ENCODE measurements at places on chromosomes 16 and 17.

DNA sequence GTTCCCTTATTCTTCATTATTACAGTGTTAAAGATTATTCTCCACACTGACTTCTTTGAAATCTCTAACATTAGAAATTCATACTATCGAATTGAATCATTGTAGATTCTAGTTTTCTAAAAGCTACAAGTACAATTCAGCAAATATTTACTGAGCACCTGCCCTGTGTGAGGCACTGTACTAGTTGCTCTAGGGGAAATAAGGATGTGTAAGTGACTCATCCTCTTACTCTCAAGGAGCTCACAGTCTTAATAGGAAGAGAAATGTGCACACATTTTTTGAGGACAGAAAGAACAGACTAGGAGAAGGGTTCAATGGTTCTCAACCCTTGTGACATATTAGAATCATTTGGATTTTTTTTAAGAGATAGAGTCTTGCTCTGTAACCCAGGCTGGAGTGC lies 7.7 kb upstream of the SLFN12L start:
- no peak overlapping the region for H3K4me3 ChIP-seq
- DNase-seq: no peak
- peaks cover 12% of the 10 kb centered on the region for H3K4me1 ChIP-seq
- H3K27ac ChIP-seq: no peak overlapping the region

GRCh38 chr17:72233986-72234385 lies 113.2 kb downstream of the SOX9 start:
- H3K36me3 ChIP-seq: no peaks in the 10 kb centered on the region
- peaks cover 36% of the 10 kb centered on the region for H3K27me3 ChIP-seq
- H3K4me3 ChIP-seq: no peak overlapping the region
- no peaks in the 10 kb centered on the region for H3K4me1 ChIP-seq

- H3K4me1 ChIP-seq: no peaks in the 10 kb centered on the region
- no peak for DNase-seq
- H3K27me3 ChIP-seq: no peaks in the 10 kb centered on the region
- H3K36me3 ChIP-seq: no peaks in the 10 kb centered on the region
These were observed 48.8 kb upstream of the SIAH1 start for GRCh38 chr16:48433850-48434530.

DNA sequence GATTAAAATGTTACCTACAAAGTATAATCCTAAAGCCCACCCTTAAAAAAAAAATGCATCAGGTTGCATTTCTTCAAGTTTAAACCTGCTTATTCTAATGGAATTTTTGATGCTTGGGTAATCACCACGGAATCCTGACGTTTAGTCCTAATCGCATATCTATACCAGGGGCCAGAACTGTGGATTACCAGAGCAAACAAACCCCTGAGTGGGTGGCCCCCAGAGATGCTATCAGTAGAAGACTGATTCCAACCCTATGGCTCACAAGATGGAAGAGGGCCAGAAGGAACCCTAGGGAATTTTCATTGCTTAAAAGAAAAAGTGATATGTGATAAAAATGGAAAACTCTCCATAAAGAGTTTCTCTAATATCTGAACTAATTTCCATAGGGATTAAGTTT lies 152.2 kb upstream of the NOG start:
- no peak for DNase-seq
- no peaks in the 10 kb centered on the region for H3K36me3 ChIP-seq
- no peak overlapping the region for H3K4me3 ChIP-seq
- peaks cover 3% of the 10 kb centered on the region for H3K27me3 ChIP-seq
- H3K27ac ChIP-seq: no peak overlapping the region

DNA sequence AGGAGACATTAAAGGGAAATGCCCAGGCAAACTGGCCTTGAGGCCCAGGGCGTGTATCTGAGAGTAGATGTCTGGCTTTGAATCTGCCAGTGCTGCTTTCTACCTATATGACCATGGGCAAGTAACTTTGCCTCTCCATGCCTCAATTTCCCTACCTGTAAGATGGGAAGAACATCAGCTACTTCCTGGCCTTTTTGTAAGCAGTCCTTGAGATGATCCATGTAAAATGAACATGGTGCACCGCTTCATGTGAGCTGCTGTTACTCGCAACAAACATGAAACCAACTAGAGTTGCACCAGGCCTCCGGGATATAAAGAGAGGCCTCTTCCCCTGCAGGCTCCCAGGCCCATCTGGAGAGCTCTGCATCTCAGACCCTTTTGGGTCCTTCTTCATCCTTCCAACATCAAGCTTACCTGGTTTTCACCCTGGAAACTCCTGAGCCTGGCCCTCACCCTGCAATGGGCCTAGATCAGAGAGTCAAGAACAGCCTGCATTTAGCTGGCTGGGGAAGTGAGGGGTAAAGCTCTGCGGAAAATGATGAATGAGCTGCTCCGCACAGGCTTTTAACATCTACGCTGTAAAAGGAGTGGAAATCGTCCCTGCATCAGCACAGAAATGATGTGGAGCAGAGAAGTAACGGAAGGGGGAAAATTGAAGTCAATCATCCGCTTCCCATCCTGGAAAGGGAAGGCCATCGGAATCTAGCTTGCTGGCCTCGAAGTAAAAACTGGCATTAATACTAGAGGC lies 2.3 kb upstream of the MYH11 start:
- DNase-seq: no peak
- H3K36me3 ChIP-seq: no peaks in the 10 kb centered on the region
- peaks cover 17% of the 10 kb centered on the region for H3K4me1 ChIP-seq
- peaks cover 47% of the 10 kb centered on the region for H3K27me3 ChIP-seq
- peak overlapping the region; percentile 66 for H3K27ac ChIP-seq
- H3K4me3 ChIP-seq: no peak overlapping the region

- no peak for DNase-seq
- no peaks in the 10 kb centered on the region for H3K27me3 ChIP-seq
- no peaks in the 10 kb centered on the region for H3K36me3 ChIP-seq
- no peak overlapping the region for H3K27ac ChIP-seq
These were observed 237.1 kb downstream of the PARN start for GRCh38 chr16:14392960-14393359.

- no peaks in the 10 kb centered on the region for H3K27me3 ChIP-seq
- no peak for DNase-seq
- no peak overlapping the region for H3K27ac ChIP-seq
- H3K36me3 ChIP-seq: peaks cover 39% of the 10 kb centered on the region
- peaks cover 36% of the 10 kb centered on the region for H3K4me1 ChIP-seq
These were observed 344.5 kb downstream of the SEC14L1 start for GRCh38 chr17:77485089-77485833.

- peaks cover 38% of the 10 kb centered on the region for H3K36me3 ChIP-seq
- H3K27ac ChIP-seq: no peak overlapping the region
- H3K4me3 ChIP-seq: no peak overlapping the region
- DNase-seq: no peak
- peaks cover 38% of the 10 kb centered on the region for H3K4me1 ChIP-seq
These were observed 83.8 kb downstream of the ABCC1 start for GRCh38 chr16:16033208-16033717.

- no peaks in the 10 kb centered on the region for H3K36me3 ChIP-seq
- DNase-seq: no peak
- peaks cover 18% of the 10 kb centered on the region for H3K27me3 ChIP-seq
- peak overlapping the region; percentile 38 for H3K27ac ChIP-seq
- peak overlapping the region; percentile 11 for H3K4me3 ChIP-seq
- peaks cover 16% of the 10 kb centered on the region for H3K4me1 ChIP-seq
These were observed 7.6 kb downstream of the PITPNM3 start for GRCh38 chr17:6548578-6549330.

DNA sequence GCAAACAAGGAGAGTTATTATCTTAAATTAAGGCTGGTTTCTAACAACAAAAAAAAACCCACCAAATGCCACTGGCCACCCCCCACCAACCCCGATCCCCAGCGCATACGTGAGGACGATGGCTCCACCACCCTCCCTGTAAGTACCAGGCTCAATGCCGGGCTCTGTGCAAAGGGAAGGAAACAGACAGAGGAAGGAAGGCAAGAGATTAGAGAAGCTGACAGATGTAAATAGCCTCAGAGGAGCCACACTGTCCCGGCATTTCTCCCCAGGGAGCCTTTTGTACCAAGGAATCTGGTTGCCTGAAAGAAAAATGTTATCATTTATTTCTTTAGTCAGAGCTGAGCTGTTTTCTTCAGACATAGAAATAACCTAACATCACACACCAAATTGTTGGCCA lies 13.1 kb downstream of the SOST start:
- peak overlapping the region; percentile 21 for H3K27ac ChIP-seq
- DNase-seq: no peak
- no peak overlapping the region for H3K4me3 ChIP-seq
- H3K36me3 ChIP-seq: no peaks in the 10 kb centered on the region
- no peaks in the 10 kb centered on the region for H3K27me3 ChIP-seq

DNA sequence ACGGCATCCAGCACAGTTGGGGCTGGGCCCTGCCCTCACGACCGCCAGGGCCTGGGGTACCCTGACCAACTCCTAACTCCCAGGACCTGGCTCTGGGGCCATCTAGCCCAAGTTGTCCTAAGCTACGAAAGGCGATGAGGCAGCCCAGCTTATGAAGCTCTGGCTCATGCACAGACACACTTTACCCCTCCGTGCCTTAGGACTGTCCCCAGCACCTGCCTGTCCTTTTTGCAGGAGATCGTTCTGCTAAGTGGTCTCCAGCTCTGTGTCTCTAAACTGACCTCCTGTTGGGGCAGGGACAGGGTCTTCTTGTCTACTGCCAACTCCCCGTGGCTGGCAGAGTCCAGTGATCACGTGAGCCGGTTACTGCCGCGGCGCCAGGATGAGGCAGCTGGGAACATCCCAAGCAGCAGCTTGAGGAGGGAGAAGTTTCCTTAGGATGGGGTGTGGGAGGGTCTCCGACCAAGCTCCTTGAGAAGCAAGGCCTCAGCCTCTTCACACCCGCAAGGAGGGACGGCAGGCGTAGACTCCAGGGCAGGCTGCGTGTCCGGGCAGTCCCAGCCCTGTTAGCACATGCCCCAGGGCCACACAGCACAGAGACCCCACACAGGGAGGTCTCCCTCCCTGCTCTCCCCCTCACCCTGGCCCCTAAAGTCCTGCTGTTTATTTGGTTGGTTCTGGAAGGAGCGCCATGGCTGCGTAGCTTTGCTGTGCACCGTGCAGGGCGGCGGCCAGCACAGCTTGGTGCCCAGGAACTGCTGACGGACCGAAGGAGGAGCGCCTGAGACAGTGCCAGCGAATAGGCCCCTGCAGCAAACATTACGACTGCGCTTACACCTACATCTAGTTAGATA lies 16.4 kb upstream of the METRNL start:
- H3K4me1 ChIP-seq: peaks cover 13% of the 10 kb centered on the region
- H3K27ac ChIP-seq: no peak overlapping the region
- no peak overlapping the region for H3K4me3 ChIP-seq
- DNase-seq: no peak
- no peaks in the 10 kb centered on the region for H3K27me3 ChIP-seq

- no peaks in the 10 kb centered on the region for H3K27me3 ChIP-seq
- peak overlapping the region; percentile 70 for H3K27ac ChIP-seq
- no peaks in the 10 kb centered on the region for H3K36me3 ChIP-seq
- no peak for DNase-seq
- H3K4me1 ChIP-seq: peaks cover 37% of the 10 kb centered on the region
These were observed 717.2 kb downstream of the WWOX start for GRCh38 chr16:78816499-78817195.

- H3K4me1 ChIP-seq: peaks cover 48% of the 10 kb centered on the region
- no peaks in the 10 kb centered on the region for H3K36me3 ChIP-seq
- peak overlapping the region; percentile 61 for H3K4me3 ChIP-seq
- H3K27me3 ChIP-seq: peaks cover 25% of the 10 kb centered on the region
- no peak for DNase-seq
These were observed 810 bp downstream of the NHLRC4 start for GRCh38 chr16:567373-568256.

DNA sequence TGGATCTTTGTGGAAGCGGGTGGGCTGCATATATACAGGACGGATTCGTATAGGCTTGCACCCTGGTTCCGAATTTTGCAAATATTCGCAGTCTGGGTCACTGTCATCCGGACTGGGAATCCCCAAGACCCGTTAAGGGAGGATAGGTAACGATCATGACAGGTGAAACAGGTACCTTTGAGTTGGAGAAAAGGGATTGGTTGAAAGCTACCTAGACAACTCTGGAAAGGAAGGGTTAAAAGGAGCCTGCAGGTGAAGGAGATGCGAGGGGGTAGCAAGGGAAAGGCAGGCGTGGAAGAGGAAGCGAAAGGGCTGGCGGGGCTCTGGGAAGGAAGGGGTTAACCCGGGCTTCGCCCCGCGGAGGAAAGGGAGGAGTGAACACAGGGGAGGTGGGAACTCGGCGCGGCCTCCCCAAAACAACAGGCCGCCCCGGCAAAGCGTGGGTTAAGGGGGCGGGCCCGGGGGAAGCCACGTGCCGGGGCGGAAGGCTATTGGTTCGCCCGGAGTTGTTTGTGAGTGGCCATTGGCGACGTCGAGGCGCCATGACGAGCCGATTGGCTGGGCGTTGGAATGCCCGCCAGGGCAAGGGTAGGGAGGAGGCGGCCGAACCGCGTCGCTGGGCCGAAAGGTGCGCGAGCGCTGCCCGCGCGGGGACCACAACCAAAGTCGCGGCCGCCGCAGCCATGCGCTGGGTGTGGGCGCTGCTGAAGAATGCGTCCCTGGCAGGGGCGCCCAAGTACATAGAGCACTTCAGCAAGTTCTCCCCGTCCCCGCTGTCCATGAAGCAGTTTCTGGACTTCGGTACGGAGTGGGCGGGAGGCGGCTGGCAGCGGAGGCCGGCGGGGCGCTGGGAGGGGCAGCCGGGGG lies at the start of gene PDK2:
Gene PDK2 (plus strand): TSS at position 599 of the 867 bp plus-strand sequence. CDS start 85 bp downstream, at position 684.
- H3K27ac ChIP-seq: peak within 1 kb of the TSS; percentile 97
- DNase-seq: peak; percentile 97
- no peaks in the 10 kb centered on the region for H3K27me3 ChIP-seq
- peak within 1 kb of the TSS; percentile 99 for H3K4me3 ChIP-seq
- peaks cover 59% of the 10 kb centered on the region for H3K4me1 ChIP-seq

GRCh38 chr16:31362476-31363405 lies 7.8 kb downstream of the ITGAX start:
- H3K4me1 ChIP-seq: peaks cover 6% of the 10 kb centered on the region
- H3K36me3 ChIP-seq: no peaks in the 10 kb centered on the region
- H3K27ac ChIP-seq: no peak overlapping the region

DNA sequence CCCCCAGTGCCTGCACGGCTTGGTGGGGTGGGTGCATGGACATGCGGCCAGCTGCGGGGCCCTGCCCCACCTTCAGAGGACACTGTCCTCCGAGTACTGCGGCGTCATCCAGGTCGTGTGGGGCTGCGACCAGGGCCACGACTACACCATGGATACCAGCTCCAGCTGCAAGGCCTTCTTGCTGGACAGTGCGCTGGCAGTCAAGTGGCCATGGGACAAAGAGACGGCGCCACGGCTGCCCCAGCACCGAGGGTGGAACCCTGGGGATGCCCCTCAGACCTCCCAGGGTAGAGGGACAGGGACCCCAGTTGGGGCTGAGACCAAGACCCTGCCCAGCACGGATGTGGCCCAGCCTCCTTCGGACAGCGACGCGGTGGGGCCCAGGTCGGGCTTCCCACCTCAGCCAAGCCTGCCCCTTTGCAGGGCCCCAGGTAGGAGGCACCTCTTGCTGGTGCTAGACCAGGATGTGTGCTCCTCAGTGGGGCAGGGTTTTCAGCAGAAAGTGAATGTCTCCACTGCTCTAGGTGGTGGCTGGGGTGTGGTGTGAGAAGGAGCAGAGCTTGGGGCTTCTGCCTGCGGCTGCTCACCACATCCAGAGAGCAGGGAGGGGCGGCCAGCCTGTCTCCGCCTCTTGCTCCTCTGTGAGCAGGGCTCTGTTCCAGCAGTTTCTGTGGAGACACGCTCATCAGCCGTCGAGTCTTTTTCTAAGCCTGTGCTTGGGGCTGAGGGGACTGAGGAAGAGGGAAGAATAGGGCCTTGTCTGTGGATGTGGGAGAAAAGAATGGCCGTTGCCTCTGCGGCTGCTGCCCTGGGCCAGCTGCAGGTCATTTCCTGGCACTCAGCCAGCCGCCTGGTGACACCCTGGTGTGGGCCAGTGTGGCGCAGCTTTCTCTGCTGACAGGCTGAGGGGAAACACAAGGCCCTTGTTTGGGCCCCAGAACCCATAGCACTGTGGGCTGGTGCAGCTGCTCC lies 2.2 kb downstream of the ZNF276 start:
- peak overlapping the region; percentile 83 for H3K4me3 ChIP-seq
- peaks cover 46% of the 10 kb centered on the region for H3K36me3 ChIP-seq
- peaks cover 55% of the 10 kb centered on the region for H3K4me1 ChIP-seq
